ENCODE measurements at places on chromosomes 5 and 9.

DNA sequence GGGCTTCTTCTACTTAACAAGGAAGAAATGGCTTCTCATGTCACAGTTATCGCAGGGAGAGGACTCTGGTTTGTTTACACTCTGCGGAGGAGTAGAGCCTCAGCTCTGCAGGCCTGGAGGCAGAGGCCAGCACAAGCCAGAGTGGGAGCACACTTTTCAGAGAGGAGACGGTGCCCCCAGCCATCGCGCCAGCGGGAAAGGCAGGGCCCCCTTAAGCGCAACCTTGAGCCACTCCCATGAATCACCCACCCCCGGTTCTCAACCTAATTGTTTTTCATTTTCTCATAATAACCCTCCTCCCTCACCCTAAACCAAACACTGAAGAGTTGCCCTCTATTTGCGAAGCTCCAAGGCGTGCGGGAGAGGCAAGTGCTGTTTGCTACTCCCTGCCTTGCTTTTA is 208.4 kb upstream of the TBCA start:
- no peak for DNase-seq

- no peak for DNase-seq
These were observed 28.9 kb downstream of the ZNF366 start for GRCh38 chr5:72478276-72478675.

DNA sequence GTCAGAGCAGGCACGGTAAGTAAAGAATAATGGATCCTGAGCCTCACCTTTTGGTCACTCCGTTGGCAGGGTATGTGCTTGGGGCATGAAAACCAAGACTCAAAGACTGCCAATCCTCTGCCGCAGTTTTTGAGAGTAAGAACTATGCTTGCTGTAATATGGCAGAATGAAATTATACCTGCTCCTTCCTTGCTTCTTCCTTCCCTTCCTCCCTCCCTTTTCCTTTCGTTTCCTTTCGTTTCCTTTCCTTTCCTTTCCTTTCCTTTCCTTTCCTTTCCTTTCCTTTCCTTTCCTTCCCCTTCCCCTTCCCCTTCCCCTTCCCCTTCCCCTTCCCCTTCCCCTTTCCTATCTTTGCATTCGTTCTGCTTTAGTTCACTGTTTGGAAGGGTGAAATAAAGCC is 43.9 kb downstream of the SH3GL2 start:
- no peak for DNase-seq

DNA sequence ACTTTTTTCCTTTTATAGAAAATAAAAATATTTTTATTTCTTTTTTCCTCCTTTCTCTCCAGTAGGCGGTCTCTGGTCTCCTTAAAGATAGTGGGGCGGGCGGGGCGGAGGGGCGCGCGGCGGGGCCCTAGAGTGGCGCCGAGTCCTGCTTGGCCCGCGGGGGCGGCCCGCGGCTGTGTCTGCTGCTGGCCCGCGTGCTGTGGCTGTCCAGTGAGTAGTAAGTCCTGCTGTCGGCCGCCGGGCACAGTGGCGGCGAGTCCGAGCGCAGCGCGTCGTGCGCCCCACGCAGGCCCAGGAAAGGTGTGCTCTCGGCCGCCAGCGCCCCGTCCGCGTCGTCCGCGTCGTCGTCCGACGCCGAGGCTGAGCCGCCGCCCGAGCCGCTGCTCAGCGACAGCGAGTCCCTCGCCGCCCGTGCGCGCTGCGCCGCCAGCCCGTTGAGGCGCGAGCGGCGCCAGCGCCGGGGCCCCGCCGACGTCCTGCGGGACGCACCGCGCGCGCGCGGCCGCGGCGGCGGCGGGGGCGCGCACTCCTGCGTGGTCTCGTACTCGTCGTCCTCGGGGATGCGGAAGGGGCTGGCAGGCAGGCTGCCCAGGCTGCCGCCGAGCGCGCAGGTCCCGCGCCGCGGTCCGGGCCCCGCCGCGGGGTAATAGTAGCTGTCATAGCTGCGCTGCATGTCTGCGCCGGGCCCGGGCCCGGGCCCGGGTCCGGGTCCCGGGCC is 52.3 kb downstream of the PSD2 start:
- DNase-seq = no peak

DNA sequence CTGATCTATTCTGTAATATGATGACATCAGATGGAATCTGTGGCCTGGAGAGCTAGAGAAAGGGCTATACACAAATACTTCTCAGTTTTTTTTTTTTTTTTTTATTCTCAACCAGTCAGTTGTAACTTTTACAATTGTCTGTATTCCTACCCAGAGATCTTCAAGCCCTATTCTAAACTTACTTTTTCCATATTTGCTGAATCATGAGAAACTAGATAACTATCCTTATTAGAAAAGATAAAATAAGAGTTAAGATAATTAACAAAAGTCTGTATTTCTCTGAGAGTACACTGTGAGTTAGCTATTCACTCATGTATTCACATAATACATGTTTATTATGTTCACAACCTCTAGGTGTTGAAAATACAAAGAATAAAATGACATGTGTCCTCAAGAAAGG is 1575.9 kb downstream of the EFNA5 start:
- no peak for DNase-seq

- no peak for DNase-seq
These were observed 16.4 kb downstream of the MFAP3 start for GRCh38 chr5:154055201-154055600.

DNA sequence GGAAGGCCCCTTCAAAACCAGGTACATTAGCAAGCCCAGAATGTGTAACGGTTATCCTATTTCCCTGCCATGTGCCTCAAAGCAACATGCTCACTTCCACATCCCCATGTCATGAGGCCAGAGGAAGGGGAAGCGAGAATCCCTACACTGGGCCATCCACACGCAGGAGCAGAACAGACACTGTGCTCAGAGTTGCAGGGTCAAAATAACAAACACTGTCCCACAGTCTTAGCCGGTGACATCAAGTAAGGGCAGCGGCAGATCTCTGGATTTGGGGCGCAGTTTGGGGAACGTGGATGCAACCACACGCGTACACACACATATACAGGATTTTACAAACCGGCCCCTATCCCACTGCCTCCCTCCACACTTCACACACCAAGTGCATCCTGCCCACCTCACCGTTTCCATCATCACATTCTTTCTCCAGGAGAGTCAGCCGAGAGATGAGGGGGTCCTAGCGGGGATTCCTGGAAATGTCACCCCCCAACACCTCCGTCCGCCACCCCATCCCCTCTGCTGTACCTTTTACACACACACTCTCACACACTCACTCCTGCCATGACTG is 776 bp downstream of the APBA1 start:
- DNase-seq = no peak

DNA sequence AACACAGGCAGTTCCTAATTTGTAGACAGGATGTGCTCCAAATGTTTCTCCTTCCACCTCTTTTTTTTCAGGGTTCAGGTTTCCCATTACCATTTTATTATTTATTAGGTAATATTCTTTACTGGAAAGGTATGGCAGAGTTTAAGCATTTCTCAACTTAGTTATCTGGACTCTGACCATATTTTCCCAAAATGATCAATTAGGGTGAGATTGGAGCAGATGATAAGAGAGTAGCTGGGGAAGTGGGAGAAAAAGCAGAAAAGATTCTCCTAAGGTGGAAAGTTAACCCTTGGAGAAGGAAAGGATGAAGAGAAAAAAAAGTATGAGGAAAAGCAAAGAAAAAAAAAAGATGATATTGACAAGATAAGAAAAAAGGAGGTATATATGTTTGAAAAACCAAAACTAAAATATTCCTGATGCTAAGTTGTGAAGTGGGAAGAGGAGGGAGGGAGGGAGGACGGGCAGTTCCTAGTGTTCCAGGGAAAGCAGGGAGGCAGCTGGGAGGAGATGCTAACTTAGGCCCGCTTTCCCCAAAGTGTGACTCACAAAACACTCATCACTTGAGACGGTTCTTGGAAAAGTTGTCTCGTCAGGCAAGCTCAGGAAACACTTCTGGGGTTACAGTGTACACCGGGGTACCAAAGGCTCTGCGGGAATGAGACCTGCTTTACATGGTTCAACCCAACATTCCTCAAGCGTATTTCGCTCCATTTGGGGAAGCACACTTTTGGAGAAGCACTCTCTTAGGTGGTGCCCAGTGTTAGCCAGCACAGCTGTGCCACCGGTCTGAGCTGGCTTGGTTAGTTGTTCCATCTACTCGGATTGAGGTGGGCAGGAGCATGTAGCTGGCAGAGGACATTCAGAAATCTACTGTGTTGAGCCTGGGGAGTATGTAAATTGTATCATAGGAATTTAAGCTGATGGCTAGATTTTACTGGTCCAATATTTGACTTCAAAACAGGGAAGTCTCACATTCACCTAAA is 35.1 kb downstream of the B4GALT1 start:
- DNase-seq = peak; percentile 87

DNA sequence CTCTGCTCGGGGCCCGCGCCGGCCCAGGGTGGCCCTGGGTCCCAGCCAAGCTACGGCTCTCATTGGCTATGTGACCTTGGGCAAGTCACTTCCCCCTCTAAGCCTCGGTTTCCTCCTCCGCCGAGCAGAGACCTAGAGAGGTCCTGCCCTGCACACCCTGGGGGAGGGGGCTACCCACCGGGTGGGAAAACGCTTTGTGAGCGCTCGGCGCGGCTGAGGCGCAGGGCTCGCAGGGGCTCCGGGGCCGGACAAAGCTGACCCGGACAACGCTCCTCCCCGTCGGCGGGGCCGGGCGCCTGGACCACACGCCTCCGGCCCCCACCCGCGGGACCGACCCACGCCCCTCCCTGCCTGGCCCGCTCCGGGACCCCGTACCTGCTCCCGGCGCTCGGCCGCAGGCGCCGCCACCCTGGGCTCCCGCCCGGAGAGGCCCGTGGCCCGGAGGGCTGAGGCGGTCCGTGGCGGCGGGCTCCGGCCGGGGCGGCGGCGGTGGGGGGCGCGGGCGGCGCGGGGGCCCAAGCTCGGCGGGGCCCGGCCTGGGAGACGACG is 85.7 kb upstream of the MELK start:
- peak; percentile 52 for DNase-seq

DNA sequence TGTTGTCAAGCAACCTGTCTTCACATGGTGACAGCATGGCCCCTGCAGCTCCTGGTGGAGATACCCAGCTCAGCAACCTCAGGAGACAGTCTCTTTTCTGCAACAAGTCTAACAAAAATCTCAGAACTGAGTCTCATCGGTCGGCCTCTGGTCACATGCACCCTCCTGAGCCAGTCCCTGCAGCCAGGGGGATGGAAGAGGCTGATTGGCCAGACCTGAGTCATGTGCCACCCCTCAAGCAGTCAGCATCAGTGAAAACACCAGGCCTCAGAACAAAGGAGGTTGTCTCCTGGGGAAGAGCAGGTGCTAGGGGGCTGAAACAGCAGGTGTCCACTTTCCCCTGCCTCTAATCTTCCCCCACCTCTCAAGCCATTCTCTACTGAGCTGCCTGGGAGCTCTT is 54.4 kb downstream of the SMIM23 start:
- DNase-seq = peak; percentile 22

- DNase-seq = no peak
These were observed 2.0 kb upstream of the ROPN1L start for GRCh38 chr5:10439692-10440091.

GRCh38 chr5:135013445-135013844 is 20.6 kb downstream of the PITX1 start:
- no peak for DNase-seq
